ENCODE measurements at places on chromosomes 5 and 9.

DNA sequence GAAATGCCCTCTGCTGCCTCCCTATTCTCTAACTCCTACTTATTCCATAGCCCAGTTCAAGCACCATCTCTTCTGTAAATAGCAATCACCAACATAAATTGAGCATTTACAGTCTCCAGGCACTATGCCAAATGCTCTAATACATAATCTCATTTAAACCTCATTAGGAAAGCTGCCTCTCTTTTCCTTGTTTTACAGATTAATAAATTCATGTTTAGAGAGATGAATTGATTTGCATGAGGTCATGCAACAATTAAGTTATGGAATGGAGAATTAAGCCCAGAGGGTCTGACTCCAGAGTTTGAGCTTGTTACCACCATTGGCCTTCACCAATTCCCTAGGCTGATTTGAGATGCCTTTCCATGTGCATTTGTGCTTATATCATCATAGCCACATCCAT, 23.4 kb upstream of the RFX3 start:
- no peak for DNase-seq

DNA sequence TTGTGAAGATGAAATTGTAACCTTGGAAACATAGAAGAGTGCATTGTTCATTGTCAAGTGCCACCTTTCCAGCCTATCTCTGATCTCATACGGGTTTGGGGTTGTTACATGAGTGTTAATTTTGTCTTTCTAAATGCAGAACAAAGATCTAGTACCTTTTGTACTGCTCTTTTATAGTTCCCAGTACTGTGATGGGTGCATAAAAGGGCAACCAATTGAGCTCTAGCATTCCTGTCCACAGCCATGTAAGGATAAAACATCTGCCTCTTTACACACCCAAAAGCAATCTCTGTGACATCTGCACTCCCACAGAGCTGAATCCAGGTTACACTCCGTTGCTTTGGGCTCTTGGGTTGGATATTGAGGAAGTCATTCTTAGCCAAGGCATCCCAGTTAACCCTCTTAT, 255.2 kb downstream of the SGCD start:
- DNase-seq, result no peak

- peak; percentile 17 for DNase-seq
These were observed 1625.2 kb downstream of the MAT2B start for GRCh38 chr5:165130656-165131055.

- no peak for DNase-seq
These were observed 413.6 kb downstream of the ENC1 start for GRCh38 chr5:74226716-74227485.

DNA sequence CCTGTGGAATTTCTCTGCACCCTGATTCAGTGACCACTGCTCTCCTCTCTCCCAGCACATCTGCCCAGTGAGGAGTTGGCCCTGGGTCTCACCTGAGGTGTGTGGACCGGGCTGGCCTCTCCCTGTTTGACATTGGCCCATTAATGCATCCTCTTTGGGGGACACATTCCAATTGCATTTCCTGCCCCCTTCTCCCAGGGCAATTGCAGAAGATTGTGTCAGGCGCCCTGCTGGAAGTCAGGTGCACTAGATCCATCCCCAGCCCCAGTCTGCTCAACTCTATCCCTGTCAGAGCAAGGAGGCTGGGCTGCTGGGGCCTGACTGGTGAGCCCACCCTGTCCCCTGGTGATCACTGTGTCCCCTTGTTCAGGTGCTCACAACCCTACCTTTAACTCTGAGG, 84.5 kb downstream of the LMX1B start:
- no peak for DNase-seq

- DNase-seq, result no peak
These were observed 5.3 kb downstream of the PRXL2C start for GRCh38 chr9:96649620-96650324.

GRCh38 chr5:64451551-64451950, 54.3 kb upstream of the RGS7BP start:
- DNase-seq, result no peak

DNA sequence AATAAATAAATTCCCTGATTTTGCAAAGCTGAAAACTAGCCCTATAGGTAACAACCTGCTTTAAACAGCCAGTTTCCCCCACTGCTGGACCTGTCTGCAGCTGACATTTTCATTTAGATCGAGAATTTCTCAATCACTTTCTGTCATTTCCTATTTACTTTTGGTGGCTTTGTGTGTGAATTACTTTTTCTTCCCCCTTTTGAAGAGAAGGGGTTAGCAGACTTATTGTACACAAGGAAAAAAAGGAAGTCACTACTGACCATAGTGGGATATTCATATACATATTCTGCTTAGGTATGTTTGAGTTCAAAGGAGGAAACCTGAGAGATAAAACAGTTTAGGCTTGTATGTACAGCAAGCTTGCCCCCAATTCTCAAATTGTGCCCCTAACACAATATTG, 27.0 kb upstream of the IFNB1 start:
- DNase-seq, result no peak
